ENCODE measurements at places on chromosomes 13 and 19. TPM values are rescaled to one million over a fixed set of nuclear protein-coding genes. Genes with fewer than 3 reads are reported as not detected.

DNA sequence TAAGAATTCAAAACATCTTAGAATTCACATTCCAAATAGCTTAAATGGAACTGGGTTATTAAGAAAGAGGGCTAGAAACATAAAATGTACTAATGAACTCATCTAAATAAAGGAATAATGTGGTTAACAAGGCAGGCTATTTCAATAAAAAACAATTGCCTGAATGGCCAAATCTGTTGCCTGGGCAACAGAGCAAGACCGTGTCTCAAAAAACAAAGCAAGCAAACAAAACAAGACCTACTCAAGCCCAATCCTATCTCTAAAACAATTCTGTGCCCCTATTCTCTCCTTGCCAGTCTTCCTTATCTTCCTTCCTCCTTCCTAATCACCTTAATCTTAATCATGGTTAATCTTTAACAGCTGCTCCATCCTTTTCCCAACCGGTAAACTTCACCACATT, 12.1 kb downstream of the IGFL1 start:
- H3K27me3 ChIP-seq, result peaks cover 72% of the 10 kb centered on the region
- no peaks in the 10 kb centered on the region for H3K36me3 ChIP-seq
- H3K4me3 ChIP-seq, result no peak overlapping the region
- no peak overlapping the region for H3K27ac ChIP-seq

DNA sequence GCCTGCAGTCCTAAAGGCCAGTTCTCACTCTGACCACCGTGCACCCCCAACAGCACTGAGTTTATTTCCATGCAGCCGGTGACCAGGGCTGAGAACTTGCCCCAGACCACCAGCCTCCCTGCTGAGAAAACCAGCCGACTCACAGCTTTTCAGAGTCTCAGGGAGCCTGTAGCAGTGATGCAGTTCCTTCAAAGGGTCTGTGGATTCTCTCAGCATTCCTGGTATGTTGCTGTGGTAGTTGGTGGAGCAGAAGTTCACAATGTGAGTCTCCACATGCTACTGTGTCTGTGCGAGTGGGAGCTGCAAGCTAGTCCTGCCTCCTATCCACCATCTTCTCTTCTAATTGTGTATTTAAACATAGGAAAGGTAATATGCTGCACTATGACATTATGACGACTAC, 254.9 kb upstream of the KLF12 start:
- H3K4me1 ChIP-seq, result no peaks in the 10 kb centered on the region
- H3K27ac ChIP-seq, result no peak overlapping the region
- no peak overlapping the region for H3K4me3 ChIP-seq
- no peak for DNase-seq
- no peaks in the 10 kb centered on the region for H3K36me3 ChIP-seq

The RAD23A gene
- total RNA-seq, result 83.1 TPM

DNA sequence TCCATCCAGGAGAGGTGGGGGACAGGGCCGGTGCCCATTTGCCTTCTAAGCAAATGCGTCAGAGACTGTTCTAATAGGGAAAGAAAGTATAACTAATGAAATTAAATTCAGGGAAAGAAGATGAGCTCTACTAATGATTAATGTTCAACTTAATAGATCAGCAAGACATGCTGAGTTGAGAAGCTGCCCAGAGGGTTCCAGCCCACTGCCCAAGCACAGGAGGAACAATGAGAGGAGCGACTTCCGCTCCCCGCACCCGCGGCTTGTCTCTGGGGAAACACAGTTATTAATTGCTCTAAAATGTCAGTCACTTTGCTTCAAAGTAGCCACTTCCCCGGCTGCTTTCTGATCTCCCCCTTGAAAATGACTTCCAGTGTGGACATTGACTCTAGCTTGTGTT, 331.3 kb downstream of the UQCRFS1 start:
- H3K36me3 ChIP-seq, result no peaks in the 10 kb centered on the region
- peaks cover 2% of the 10 kb centered on the region for H3K27me3 ChIP-seq
- no peak for DNase-seq
- H3K4me3 ChIP-seq, result no peak overlapping the region

GRCh38 chr19:11767633-11768133, 883 bp downstream of the ZNF441 start:
- H3K27me3 ChIP-seq, result peaks cover 10% of the 10 kb centered on the region
- peak overlapping the region; percentile 100 for H3K27ac ChIP-seq
- no peak for DNase-seq
- peak overlapping the region; percentile 100 for H3K4me3 ChIP-seq
- peaks cover 18% of the 10 kb centered on the region for H3K4me1 ChIP-seq
- peaks cover 17% of the 10 kb centered on the region for H3K36me3 ChIP-seq

DNA sequence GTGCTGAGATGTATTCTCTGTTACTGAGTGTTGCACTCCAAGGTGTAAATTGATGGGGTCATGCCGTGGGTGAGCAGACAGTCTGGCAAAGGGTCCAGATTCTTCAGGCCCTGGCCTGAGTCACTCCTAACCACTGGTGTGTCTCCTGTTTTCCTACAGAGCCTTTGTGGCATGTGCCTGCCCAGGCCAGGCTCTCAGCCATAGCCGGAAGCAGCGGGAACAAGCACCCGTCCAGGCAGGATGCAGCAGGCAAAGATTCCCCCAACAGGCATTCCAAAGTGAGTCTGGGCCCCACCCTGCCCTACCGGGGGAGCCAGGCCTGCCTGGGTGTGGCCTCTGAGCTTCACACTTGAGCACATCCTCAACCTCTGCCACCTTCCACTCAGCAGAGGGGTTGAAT, 61.9 kb downstream of the DPF1 start:
- H3K4me1 ChIP-seq, result no peaks in the 10 kb centered on the region
- peaks cover 38% of the 10 kb centered on the region for H3K36me3 ChIP-seq
- no peak overlapping the region for H3K4me3 ChIP-seq
- DNase-seq, result no peak
- no peaks in the 10 kb centered on the region for H3K27me3 ChIP-seq
- no peak overlapping the region for H3K27ac ChIP-seq

The ZNF729 gene
- total RNA-seq, result not detected

The GIPR gene
- total RNA-seq, result 1.3 TPM

GRCh38 chr19:35114353-35115176, 1.1 kb upstream of the FXYD3 start:
- H3K27ac ChIP-seq, result no peak overlapping the region
- peaks cover 6% of the 10 kb centered on the region for H3K4me1 ChIP-seq
- peaks cover 29% of the 10 kb centered on the region for H3K27me3 ChIP-seq

The TEKTIP1 gene
- total RNA-seq, result 0.97 TPM

The TJP3 gene
- not detected for total RNA-seq

The MAP4K1 gene
- 3.1 TPM for total RNA-seq

DNA sequence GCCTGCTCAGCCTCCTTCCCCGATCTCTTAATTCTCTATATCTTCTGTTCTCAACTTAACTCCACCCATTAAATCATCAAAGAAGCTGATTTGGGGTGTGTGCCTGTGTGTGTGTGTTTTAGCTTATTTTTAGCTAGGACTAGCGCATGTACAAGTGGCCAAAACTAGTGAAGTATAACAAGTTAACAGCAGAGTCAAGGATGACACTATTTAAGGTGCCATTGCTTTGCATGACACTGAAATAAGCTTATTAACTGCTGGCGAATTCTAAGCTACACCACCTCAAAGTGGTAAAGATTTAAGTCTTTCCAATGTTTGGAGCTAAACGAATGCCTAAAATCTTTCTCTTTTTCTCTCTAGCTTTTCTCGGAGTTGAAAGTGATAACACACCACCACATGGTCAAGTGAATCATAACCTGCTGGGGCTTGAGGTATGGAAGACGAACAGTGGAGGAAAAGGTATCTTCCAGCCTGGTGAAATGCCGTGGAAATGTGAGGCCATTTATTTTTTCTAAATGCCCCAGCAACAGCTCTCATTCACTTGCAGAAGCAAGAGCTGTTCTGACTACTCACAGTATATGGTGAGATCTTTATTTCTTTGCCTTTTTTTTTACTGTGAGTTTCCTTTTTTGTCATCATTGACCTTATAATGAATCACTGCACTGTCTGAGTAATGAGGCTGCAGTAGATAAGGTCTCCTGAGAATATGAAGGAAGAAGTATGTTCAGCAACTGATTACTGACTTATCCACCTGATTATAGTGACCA, 570.3 kb downstream of the PCDH9 start:
- H3K36me3 ChIP-seq, result no peaks in the 10 kb centered on the region
- peaks cover 33% of the 10 kb centered on the region for H3K4me1 ChIP-seq

The ATP4B gene
- not detected for total RNA-seq

The ZNF177 gene
- total RNA-seq, result 5.9 TPM

DNA sequence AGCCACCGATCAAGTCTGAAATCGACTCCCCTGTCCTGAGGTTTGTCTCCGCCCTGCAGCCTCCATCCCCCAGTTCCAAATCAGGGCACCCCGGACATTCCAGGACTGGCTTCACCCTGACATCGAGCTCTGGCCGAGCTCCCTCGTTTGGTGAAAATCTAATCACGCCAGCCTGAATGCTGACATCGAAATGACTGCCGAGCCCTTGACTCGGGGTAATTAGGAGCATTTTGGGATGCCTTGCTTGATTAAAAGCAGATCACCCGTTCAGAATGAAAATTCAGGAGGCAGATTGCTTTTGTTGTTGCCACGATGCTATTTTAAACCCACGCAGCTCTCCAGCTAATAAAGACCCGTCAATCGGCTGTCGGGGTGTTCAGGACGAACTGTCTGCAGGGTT, 34.3 kb downstream of the ZNRF4 start:
- no peak overlapping the region for H3K27ac ChIP-seq
- DNase-seq, result no peak
- peaks cover 6% of the 10 kb centered on the region for H3K4me1 ChIP-seq
- H3K36me3 ChIP-seq, result no peaks in the 10 kb centered on the region
- no peak overlapping the region for H3K4me3 ChIP-seq
- H3K27me3 ChIP-seq, result peaks cover 54% of the 10 kb centered on the region

DNA sequence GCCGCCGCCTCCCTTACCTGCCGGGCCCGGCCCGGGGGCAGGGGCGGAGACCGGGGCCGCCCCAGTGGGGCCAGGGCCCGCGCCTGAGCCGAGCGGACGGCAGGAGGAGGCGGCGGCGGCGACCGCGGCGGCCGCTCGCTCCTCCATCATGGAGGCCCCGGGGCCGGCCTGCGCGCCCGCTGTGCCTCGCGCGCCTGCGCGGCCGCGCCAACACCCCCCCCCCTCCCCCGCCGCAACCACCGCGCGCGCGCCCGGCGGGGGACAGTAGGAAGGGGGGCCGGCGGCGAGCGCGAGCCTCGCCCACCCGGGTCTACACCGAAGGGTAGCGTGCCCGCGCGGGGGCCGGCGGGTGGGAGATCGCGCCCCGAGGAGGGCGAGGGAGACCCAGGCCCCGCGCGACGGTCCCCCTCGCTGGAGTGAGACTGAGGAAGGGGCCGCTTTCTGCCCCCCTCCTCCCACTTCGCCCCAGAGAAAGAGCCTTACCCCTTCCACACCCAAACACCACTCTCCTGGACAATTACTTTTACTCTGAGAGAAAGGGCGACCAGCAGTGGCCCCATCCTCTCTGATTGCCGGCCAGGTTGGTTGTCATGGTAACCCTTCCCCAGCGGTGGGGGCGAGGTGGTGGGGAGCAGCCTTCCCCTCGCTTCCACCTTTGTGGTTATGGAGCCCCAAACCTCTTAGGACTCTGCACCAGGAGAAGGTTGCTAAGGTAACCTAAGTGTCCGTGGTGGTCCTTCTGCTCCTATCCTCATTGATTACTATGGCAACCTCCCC, at the start of gene STRN4:
Gene STRN4 (minus strand): TSS at position 170 of the 777 bp plus-strand sequence. CDS start 20 bp downstream, at position 150.
- peak within 1 kb of the TSS; percentile 98 for H3K4me3 ChIP-seq
- DNase-seq, result no peak
- peaks cover 7% of the 10 kb centered on the region for H3K36me3 ChIP-seq
- H3K4me1 ChIP-seq, result peaks cover 25% of the 10 kb centered on the region
- peak within 1 kb of the TSS; percentile 78 for H3K27ac ChIP-seq
- no peaks in the 10 kb centered on the region for H3K27me3 ChIP-seq

- H3K27ac ChIP-seq, result peak within 1 kb of the TSS; percentile 69
- H3K36me3 ChIP-seq, result peaks cover 15% of the 10 kb centered on the region
These were observed at the start of gene CCDC169 for GRCh38 chr13:36297366-36298338. Gene CCDC169 (minus strand): TSS chr13:36297814. CDS start chr13:36297719, 95 bp downstream.

DNA sequence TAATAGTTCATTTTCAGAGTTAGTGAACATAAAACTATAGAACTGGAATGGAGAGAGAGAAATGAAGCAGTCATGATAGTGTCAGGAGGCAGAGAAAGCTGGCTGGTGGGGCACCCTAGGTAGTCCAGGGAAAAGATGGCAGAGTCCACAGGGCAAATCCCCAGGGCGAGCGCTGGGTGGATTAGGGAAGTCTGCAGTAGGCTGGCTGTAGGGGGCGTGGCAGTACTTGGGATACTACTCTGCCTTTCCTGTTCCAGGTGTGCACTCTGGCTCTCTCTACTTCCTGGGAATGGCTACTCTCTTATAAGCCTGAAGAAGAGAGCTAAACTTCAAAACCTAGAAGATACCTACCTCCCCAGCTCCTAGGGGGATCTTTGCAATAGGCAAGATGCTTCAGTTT, 232.9 kb upstream of the SLC10A2 start:
- H3K4me3 ChIP-seq, result no peak overlapping the region
- H3K4me1 ChIP-seq, result no peaks in the 10 kb centered on the region
- no peak overlapping the region for H3K27ac ChIP-seq
- DNase-seq, result no peak
- no peaks in the 10 kb centered on the region for H3K27me3 ChIP-seq
- H3K36me3 ChIP-seq, result peaks cover 2% of the 10 kb centered on the region

The ZNF541 gene
- total RNA-seq, result not detected

DNA sequence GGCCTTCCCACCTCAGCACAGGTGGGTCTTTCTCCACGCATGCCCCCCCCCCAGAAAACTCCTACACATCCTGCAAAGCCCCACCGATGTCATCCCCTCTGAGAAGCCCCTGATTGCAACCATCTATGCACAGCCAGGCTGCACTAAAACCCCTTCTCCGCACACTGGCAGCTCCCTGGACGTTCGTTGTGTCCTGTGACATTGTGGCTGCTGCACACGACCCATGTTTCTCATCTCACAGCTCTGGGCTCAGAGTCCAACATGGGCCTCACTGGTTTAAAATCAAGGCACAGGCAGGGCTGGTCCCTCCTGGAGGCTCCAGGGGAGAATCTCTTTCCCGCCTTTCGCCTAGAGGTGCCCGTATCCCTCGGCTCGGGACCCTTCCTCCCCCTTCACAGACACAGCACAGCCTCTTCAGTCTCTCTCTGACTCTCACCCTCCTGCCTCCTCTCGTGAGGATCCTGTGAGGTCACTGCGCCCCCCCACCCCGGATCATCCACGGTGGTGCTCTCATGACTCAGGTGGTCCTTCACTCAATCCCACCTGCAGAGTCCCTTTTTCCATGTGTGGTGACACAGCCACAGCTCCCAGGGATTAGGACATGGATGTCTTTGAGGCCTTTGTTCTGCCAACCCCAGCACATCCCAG, 71.2 kb downstream of the GADD45B start:
- H3K27ac ChIP-seq, result peak overlapping the region; percentile 89
- peaks cover 56% of the 10 kb centered on the region for H3K4me1 ChIP-seq
- no peaks in the 10 kb centered on the region for H3K36me3 ChIP-seq
- DNase-seq, result no peak

DNA sequence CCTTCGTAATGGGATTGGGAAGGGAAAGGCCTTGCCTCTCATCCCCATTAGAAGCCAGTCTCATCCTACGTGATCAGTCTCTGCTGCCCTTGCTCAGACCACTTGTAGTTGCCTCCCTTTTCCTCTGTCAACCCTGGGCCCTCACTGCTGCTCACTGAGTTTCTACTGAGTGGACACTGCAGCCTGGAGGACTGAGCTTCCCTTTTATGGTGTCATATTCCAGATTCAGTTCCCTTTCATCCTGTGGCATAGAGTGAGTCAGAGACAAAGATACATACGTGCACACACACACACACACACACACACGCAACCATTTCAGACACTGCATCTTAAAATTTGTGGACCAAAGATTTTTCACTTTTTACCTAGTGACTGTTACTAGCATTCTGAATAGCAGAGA, 56.6 kb downstream of the COG3 start:
- no peak for DNase-seq
- H3K27ac ChIP-seq, result peak overlapping the region; percentile 75
- no peaks in the 10 kb centered on the region for H3K27me3 ChIP-seq
- H3K4me1 ChIP-seq, result peaks cover 31% of the 10 kb centered on the region
- no peak overlapping the region for H3K4me3 ChIP-seq

The KLK8 gene
- total RNA-seq, result not detected

All from osteocyte (in vitro differentiated cells).